IPS-NIHi11 (cell line): ENCODE measurements at places on chromosomes 5 and 9.
A peak's percentile ranks its signal among the peaks of the same experiment; 100 is the strongest.

DNA sequence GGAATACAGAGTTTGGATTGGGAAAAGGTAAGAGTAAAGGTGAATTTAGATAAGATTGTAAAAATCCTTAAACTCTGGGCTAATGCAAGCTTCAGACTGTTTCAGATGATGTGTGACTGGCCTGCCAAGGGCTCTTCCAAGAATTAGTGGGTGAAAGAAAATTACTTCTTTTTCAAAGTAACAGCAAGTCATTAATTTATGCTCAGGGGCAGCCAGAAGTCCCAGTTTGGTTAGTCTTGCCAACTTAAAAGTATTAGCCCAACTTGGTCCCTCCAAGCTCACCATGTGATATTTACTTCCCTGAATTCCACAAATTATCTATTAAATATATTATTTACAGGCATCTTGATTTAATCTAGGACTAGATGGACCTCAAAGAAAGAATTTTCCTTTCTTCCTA lies 947.8 kb downstream of the NR2F1-AS1 start:
- no peak for DNase-seq

DNA sequence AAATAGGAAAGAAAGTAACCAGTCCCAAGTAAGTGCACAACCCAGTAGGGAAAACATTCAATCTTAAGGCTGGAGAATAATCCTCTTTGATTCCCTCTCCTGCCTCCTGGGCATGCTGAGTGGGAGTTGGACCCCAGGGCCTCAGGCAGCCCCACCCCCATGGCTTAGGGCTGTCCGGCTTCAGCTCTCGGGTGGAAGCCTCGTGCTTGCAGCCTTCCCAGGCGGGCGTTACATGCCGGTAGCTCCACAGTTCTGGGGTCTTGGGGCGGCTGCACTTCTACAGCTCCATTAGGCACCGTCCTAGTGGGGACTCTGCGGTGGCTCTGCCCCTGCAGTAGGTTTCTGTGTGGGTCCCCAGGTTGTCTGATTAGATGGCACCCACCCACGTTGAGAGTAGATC lies 10.1 kb downstream of the GLIPR2 start:
- DNase-seq = no peak

DNA sequence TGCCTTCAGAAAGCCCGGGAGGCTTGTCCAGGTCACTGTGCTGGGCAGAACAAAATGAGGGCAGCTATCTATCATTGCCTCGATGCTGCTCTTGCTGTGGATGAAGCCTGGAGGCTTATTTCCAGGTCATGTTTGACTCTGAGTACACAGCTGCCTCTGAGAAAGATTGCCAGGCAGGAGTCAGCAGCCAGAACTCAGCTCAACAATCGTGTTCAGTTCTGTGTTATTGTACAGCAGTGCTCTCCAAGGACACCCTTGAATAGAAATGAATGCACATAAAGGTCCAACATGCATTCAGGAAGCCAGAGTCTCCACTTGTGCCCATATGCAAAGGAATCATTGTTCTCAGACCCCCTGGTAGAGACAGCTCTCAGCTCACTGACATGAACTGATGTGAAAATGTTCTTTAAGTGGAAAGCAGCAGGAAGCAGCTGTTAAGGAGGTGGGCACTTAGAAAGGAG lies 61.7 kb upstream of the ZFR start:
- no peak for DNase-seq

DNA sequence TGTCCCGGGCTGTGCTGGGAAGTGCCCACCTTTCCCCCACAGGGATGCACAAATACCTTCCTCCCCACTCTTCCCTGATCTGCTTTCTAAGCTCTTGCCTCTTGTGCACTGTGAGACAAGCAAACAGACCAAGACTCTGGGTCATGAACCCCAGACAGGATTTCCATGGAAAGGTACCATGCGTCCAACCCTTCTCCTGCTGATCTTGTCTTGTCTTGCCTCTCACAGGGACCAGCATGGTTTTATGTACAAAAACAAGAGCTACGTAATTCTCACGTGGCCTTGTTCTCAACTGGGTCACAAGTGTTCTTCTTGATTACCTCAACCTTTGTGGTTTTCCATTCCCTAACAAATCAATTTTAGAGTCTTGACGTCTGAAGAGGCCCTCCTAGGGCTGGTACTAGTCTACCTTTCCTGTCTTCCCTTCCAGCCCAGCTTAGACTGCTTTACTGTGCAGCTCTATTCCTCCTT lies 176.5 kb upstream of the MAP3K1 start:
- no peak for DNase-seq

GRCh38 chr9:130054325-130054786 lies 650 bp downstream of the GPR107 start:
- no peak for DNase-seq

- DNase-seq = no peak
Observed at GRCh38 chr9:134213881-134214341, 49.5 kb upstream of the RNU6ATAC start.

- peak; percentile 57 for DNase-seq
Observed at GRCh38 chr9:101462558-101462957, 27.0 kb upstream of the ALDOB start.

DNA sequence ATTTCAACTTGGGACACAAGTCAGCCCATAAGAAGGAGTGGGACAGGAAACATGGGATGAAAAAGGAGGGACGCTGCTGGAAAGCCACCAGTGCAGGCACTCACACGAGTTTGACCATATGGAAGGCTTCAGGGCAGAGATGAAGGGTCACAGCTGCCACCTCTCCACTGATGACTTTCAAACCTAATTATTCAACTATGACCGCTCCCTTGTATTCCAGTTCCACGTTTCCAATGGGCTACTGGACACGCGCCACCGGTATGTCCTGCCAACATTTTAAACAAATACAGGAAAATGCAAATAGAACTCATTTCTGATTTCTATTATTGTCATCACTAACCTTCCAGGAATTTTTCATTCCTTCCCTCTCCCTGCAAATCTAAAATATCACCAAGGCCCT lies 134.7 kb downstream of the SLC1A3 start:
- DNase-seq = no peak

- peak; percentile 86 for DNase-seq
Observed at GRCh38 chr9:122125158-122125508, 32.0 kb upstream of the TTLL11 start.

DNA sequence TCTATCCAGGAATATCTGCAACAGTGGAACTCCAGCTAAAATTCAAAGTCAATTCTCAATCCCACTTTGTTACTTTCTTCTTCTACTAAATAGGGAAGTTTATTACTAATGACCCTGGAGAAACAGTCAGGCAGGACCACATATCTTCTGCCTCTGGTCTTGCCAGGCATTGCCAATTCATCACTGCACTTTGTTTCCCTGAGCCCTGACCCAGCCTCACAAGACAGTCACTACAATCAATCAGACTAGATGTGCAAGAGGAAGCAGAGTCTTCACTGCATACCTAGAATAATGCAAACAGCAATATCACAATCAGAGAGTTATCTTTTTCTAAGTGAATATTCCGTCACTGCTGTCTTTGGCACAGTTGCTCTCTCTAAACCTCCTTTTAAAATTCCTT lies 74.9 kb upstream of the GAS1 start:
- no peak for DNase-seq

DNA sequence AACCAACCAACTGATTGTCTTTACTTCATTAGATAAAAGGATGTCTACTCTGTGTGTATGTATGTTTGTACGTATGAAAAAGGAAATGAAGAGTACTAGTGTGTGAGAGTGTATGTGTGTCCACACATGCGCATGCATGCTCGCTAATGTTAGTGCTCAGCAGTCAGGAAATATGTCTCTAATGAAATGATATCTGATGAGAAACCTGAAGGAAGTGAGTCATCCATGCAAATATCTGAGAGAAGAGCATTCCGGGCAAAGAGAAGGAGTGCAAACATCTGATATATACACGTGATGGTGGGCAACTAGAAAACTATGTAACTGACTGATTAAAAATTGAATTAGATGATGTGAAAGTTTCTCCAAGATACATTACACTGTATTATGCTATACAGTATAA lies 29.6 kb upstream of the UGCG start:
- no peak for DNase-seq

GRCh38 chr5:176818391-176819098 lies 8.2 kb downstream of the UNC5A start:
- DNase-seq = no peak

DNA sequence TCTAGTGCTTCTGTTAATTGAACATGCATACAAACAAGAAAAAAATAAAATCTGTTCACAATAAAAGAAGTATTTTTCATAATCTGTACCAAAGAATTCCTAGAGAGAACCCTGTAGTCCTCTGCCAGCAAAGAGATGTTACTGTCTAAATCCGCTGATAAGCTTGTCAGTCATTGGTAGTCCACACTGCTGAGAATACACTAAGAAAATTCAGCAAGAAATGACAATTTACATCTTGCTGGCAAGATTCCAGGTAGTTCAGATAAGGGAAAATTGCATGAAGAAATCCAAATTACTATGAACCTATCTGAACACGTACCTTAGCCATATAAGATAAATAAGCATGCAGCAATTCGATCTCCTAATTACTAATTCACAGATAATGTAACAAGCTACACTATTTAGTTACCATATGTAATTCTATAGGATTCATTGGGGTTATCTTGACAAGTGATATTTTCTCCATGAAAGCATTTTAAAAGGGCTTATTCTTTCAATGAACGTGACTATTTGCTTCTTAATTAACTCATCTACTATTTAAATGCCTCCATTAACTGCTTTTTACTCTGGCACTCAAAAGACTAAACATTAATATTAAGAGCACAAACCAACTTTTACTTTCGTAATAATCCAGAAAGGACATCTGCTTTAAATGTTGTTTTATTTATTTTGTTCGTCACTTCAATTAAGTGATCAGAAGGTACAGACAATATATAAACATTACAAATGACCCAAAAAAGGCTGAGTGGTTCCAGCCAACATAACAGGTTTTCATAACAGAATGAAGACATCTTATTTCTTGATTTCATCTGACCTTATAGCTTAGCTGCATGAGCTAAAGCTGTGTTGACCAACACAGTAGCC lies 9.7 kb downstream of the MPDZ start:
- DNase-seq = no peak

DNA sequence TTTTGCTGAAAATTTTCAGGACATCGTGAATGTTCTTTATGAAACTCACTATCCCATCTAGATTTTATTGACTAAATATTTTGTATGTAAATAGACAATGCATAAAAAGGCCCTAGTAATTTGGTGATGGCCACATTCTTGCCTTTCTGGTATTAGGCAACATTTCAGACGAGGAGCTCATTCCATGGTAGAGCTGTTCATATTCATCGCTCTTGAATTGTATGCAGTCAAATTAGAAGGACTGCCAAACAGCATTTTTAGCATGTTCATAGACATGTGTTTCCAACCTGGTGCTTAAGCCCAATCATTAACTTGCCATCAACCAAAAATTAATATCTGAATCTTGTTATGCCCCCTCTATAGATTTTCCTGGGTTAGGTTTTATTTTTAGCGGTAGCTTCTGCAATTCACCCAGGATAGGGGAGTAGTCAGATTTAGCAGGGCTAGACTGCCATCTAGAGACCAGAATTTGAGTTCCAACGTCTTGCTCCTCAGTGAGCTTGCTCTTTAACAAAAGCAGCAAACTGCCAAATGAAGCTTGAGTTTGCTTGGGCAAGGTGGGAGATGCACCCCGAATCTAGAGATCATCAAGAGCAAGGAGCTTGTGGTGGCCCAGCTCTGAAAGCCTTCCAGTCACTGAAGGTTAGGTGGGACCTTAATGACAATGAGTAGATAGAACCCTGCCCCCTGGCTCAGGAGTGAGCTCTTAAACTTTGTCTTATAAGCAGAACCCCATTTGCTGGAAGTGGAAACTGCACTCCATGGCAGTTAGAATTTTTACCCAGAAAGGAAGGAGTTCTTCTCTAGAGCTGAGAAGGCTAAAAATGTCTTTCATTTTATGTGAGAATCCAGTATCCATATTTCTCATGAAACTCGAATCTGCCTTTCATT lies 456.2 kb downstream of the RASEF start:
- DNase-seq = peak; percentile 66

- DNase-seq = no peak
Observed at GRCh38 chr5:5403741-5404140, 18.7 kb upstream of the ICE1 start.

GRCh38 chr9:128099932-128100491 lies 27.5 kb downstream of the PTGES2 start:
- no peak for DNase-seq

GRCh38 chr5:38420691-38421390 lies 135.6 kb downstream of the LIFR start:
- DNase-seq = peak; percentile 68

GRCh38 chr5:79499640-79500273 lies 14.2 kb downstream of the HOMER1 start:
- DNase-seq = no peak

- DNase-seq = no peak
Observed at GRCh38 chr9:32247168-32247567, 137.3 kb upstream of the ACO1 start.

GRCh38 chr5:141780952-141781781 lies 97.0 kb downstream of the PCDH1 start:
- DNase-seq = no peak

DNA sequence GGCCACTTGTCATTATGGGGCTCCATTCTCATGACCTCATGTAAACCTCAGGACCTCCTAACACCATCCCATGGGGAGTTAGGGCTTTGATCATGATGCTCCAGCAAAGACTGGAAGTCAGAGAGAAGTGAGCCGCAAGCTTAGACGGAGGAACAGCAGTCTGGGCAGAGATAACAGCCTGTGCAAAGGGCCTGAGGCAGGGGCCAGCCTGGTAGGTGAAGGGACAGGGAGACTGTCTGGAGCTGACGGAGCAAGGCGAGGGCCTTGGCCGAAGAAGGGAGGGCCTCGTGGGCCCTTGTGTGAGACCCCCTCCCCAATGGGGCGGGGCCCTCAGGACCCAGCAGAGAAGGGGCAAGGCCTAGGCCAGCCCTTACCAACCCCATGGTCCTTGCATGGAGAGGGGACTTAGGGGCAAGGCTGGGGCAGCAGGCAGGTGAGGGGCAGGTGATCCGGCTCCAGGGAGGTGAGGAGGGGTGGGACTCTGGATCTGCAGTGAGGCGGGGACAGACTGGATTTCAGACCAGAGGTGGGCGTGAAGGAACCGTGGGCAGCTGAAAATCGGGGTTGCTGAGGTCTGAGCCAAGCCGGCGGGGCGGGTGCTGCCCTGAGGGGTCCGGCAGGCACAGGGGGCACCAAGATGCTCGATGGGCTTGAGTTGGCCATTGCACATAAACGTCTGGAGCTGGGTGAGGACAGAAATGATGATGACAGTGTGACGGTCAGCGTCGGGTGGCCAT lies 17.4 kb downstream of the GPSM1 start:
- DNase-seq = no peak

GRCh38 chr5:96447949-96448348 lies 14.9 kb upstream of the PCSK1 start:
- DNase-seq = no peak

DNA sequence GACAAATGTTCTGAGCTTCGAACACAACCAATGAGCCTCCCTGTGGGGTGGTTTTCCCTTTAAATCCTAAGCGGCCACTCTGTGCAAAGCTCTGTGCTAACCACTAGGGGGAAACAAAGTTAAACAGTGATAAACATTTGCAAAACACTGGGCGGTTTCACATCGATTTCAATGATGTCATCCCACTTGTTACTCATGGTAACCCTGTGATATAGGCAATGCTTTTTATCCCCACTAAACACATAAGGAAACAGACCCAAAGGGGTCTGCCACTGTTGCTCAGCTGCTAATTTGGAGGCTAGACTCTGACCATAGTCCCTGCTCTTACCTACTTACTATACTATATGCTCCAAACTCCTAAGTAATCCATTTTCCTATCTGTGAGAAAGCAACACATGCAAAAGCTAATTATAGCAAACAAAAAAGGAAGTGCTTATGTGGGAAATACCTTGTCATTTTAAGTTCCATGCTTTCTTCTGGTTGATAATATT lies 57.3 kb downstream of the PTPN3 start:
- peak; percentile 83 for DNase-seq
